Fibroblast of lung (primary cell): ENCODE measurements at places on chromosomes 4 and X.

DNA sequence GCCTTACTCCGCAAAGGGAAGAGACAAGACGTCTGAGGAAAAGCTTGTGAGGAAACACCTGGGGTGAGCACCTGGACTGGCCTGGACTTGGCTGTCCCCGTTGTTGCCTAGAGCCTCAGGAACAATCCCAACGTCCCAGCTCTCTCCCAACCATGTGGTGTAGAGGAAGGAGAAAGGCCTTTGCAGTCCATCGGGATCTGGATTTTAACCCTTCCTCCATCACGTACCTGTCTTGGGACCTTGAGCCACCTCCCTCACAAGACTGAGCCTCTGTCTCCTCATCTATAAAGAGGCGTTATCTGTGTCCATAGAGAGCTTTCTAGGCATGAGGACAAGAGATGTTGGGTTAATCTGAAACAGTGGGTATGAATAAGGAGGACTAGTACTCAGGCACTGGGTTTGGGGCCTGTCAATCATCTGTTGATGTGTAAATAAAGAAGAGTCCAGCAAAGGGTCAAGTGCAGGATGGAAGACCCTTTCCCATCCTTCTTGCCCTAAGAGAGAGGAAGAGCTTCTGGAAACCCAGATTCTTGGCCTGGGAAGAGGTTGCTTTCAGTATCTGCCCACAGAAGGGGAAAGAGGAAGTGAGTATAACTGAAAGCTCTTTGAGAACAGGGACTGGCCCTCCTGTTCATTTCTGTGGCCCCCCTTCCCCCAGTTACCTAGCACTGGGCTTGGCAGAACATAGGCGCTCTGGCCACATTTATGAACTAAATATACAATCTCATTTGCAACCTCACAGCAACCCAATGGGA is 137.1 kb downstream of the PJA1 start:
- no peak for DNase-seq

DNA sequence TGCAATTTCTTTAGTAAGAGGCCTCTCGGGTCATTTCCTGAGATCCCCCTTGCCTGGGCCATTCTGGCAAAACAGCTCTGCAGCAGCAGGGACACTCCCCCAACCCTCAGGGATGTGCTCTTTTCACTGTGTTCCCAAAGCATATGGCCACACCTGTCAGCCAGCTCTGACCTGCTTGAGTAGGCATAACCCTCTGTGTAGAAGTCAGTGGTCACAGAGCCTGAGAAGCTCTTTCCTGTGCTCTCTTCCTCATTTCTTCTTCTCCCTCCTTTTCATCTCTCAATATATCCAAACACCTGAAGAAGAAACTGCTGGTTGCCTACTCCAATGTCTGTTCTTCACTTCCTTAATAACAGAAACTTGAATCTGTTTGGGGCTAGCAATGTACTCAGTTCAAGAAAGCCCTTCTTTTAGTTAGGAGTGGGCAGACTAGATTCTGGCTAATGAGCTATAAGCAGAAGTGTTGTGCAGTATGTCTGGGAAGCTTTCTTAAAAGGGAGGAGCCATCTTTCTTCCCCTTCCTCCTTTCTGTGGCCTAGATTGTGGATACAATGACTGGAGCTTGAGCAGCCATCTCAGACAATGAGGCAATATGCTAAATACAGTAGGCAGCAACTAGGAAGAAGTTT is 73.3 kb downstream of the PRPS1 start:
- no peak for DNase-seq

DNA sequence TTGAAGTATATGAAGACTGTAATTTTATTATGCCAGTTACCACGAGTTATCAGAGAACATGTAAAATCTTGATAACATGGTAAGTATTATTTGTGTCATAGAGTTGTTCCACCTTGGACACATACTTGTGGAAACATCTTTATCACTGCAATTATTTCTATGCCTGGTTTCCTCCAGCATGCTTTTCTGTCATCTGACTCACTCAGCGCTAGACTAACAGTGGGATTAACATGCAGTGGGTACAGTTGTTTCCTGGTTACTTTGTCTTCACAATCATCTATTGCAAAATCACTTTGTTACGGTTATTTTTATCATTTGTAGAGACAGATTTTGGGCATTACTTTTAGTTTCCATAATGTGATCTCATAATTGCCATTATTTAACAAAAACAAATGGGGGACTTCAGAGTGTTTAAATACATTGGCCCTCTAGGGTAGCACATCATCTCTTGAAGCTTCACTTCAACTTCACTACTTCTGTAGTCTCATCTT is at the start of gene STATH:
Gene STATH, plus strand, starts transcription at position 441 of the 491 bp plus-strand sequence. CDS start 2,472 bp downstream, outside the sequence.
- DNase-seq = no peak

- DNase-seq = no peak
These were observed 82.7 kb downstream of the RAPGEF2 start for GRCh38 chr4:159185591-159186023.

DNA sequence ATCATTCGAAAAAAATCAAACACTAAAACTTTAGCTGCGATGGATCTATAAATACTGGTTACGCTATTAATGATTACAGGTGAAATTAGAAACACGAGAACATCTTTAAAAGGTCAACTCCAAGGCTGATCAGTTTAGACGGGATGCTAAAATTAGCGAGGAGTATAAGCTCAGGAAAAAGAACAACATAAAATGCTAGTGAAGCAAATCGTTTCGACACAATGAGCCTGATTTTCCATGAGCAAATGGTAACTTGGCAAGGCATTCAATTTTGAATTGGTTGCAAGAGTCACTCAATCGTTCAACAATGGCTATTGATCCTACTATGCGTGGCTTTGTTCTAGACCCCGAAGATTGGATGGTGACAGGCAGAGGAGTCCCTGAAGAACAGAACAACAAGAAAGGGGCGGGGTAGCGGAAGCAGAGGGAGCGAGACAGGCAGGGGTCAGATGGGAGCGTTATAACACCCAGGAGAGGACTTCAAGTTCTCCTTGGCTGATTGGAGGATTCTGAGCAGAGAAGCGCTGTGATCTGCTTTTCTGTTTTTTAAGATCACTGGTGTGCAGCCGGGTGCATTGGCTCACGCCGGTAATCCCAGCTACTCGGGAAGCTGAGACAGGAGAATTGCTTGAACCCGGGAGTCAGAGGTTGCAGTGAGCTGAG is 146.5 kb downstream of the RBM47 start:
- DNase-seq = peak; percentile 6

DNA sequence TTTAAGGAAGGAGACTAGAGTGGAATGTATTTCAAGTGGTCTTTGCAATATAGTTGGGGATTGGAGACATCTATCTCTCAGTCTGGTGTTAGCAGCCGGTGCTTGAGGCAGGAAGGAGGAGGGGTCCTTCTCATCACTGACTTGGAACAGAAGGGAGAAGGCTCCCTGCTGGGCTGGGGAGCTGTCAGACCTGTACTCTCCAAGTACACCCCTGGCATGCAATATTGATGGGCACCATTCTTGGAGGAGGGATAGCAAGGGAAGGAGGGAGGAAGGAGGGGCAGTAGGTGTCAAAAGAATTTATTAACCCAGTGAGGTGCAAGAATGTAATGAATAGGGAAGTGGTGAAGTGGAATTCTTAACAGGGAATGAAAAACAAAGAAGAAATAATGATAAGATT is 338.8 kb downstream of the UNC5C start:
- DNase-seq = no peak

DNA sequence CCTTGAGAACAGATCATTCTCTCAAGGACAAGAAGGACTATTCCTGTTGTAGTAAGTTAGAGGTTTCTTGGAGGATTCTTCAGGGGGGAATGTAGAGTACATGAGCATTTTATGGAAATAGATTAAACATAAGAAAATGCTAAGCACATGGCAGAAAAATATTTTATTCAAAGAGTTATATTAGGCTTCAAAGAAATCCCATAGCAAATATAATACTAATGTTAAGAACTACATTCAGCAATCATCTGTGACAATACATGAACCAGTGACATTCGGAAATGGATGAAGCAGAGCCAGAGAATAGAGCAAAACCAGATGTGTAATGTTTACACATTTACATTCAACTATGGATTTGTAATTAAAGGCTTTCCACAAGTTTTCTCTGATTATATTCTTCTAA is 288.6 kb downstream of the NAF1 start:
- no peak for DNase-seq

GRCh38 chrX:2521092-2521926 is 20.5 kb upstream of the DHRSX start:
- DNase-seq = no peak

DNA sequence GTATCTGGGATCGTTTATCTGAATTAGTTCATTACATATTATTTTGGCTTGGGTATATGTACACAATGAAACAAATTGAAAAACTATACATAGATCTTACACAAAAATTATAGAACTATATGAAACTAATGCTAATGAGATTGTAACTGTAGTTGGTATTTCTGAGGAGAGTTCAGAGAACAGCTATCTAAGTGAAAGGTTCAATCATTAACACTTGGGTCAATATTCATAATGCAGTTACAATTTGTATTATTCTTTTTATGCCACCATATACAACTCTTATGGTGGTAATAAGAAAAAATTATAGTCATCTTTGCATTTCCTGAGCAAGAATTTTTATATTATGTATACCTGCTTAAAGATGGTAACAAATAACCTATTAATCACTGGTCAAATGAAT is 461.0 kb downstream of the GRXCR1 start:
- DNase-seq = no peak

- DNase-seq = no peak
These were observed 117.6 kb downstream of the CBR4 start for GRCh38 chr4:168892475-168892874.

- no peak for DNase-seq
These were observed 76.3 kb upstream of the ADRA2C start for GRCh38 chr4:3689576-3690550.
